ENCODE measurements at places on chromosomes 5 and 9.

DNA sequence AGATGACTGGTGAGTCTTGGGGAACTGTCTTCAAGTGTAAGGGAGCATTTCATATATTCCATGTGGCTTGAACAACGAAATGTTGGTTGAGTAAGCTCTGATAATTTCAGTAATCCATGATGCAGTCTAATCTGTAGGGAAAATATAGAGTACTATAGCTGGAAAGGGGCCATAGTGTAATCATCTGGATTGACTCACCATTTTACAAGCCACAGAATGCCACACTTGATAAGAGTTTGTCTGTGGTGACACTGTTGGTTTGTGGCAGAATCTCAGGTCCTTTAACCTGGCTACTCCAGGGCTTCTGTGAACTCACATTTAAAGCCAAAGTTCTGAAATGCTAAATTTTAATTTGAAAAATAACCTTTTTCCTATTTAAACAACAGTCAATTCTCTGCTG lies 16.3 kb upstream of the MAML1 start:
- DNase-seq = no peak

GRCh38 chr5:149038336-149039080 lies 24.4 kb downstream of the SH3TC2 start:
- no peak for DNase-seq

GRCh38 chr9:86825299-86825698 lies 122.0 kb downstream of the GAS1 start:
- DNase-seq = no peak

DNA sequence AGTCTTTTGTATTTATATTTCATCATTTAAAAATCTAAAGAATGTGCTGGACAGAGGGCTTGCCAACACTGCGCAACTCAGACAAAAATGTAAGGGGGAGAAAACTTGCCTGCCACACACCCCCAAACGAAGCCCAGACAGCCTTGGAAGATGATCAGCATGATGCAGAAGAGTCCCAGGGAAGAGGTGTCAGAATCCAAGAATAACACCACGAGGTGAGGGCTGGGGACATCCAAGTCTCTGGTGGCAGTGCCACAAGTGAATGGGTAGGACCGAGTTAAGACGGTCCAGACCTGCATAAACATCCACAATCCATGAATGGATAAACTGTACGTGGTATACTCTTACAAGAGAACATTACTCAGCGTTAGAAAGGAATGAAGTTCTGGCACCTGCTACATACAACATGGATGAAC lies 10.4 kb downstream of the EPB41L4B start:
- DNase-seq = no peak

DNA sequence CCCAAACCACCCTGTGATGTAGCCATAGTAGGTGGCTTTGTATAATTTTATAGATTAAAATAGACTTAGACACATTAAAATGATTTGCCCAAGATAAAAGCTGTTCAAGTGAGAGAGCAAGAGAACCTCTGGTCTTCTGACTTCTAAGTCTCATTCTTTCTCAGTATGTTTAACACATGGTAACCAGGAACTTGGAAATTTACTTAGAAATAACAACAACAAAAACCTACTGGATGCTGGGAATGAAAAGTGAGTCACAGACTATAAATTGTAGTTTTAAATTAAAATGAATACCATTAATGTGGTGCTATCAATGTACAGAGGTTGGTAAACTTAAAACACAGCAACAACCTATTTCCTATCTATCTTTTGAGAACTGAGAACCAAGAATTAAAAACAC lies 30.4 kb downstream of the HMGCR start:
- DNase-seq = no peak

DNA sequence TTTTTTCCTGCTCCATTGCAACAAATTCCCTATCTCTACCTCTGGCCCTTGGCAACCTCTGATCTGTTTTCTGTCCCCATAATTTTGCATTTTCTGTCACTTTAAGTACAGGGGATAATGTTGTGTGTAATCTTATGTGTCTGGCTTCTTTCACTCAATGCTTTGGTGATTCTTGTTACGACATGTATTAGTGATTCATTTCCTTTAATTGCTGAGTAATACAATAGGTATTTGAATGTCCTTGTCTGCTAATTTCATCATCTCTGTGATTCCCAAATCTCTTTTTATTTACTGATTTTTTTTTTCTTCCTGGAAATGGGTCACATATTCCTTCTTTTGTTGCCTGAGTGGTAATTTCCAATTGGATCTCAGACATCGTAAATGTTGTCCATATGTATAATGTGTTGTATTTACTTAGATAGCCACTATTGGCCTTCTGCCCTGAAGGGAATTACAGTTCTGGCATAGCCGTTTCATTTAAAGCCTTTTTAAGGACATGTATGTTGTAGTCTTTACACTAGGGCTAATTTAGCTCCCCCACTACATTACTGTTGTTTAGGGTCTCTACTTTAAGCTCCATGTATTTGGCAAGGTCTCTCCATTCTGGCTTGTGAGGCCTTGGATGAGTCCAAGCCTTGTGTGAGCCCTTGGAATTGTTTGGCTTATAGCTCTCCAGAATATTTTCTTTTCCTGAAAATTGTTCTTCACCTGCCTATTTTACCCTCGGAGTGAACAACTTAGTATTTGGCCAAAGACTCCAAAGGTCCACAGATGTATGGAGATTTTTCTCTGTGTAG lies 683.8 kb downstream of the LRRC70 start:
- DNase-seq = no peak

DNA sequence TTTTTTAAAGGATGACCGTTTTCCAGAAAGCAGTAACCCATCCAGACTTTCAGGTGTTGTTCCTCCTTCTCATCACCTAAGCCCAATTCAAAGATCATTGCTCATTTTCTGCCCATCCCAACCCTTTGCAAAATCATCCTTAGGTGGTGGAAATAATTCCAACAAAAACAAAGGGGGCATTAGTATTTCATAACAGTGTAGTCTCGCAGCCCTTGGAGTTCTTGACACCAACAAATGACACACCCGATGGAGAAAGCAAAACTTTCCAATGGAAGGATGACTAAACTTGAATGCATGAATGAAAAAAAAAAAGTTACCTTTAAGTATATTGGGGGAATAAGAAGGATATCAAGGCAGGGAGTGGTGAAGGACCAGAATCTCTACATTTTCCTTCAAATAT lies 117.0 kb downstream of the PAPPA start:
- no peak for DNase-seq

GRCh38 chr5:76836181-76836580 lies 13.6 kb upstream of the S100Z start:
- DNase-seq = no peak

- no peak for DNase-seq
Observed at GRCh38 chr5:53429706-53430105, 50.7 kb upstream of the FST start.

- no peak for DNase-seq
Observed at GRCh38 chr9:113298924-113299770, 4.0 kb downstream of the RNF183 start.

GRCh38 chr9:86731511-86732063 lies 215.7 kb downstream of the GAS1 start:
- DNase-seq = no peak

DNA sequence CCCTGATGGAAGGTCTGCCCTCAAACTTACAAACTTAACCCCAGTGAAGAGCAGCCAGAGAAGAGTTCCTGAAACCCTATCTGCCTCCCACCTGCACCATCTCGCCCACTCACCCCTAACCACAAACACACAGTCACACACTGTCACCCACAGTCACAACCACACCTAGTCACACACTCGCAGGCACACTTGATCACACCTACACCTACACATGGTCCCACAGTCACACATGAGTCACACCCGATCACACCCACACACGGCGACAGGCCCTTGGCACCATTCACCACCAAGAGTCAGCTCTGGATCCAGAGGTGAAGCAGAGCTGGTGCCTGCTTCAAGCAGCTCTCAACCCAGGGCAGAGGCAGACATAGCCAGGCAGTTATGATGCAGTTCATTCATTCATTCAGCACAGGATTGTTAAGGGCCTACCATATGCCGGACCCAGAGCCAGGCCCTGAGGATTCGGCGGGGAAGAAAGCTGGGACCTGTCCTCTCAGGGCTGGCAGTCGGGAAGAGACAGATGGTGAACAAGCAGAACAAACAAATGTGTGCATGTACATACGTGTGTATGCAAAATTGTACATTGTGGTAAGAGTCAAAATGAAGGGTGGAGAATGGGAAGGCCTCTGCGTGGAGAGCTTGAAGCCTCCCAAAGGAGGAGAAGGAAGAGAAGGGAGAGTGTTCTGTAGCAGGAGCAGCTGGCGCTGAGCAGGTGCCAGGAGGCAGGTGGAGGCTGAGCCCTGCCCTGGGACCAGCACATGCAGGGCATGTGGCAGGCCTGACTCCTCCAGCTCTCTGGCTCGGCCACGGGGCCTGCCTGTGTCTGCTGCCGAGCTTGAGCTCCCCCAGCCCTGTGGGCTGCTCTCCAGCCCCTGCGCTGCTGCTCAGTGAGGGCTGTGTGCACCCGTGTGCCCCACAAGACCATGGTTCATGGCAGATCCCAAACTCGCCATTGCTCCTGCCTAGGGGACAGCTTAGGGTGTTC lies 6.4 kb downstream of the TSPAN17 start:
- DNase-seq = no peak

- no peak for DNase-seq
Observed at GRCh38 chr5:119316906-119317305, 38.9 kb upstream of the TNFAIP8 start.

GRCh38 chr9:133792721-133793470 lies 54.7 kb upstream of the SARDH start:
- no peak for DNase-seq

- no peak for DNase-seq
Observed at GRCh38 chr5:61397238-61397637, 65.2 kb downstream of the ZSWIM6 start.

DNA sequence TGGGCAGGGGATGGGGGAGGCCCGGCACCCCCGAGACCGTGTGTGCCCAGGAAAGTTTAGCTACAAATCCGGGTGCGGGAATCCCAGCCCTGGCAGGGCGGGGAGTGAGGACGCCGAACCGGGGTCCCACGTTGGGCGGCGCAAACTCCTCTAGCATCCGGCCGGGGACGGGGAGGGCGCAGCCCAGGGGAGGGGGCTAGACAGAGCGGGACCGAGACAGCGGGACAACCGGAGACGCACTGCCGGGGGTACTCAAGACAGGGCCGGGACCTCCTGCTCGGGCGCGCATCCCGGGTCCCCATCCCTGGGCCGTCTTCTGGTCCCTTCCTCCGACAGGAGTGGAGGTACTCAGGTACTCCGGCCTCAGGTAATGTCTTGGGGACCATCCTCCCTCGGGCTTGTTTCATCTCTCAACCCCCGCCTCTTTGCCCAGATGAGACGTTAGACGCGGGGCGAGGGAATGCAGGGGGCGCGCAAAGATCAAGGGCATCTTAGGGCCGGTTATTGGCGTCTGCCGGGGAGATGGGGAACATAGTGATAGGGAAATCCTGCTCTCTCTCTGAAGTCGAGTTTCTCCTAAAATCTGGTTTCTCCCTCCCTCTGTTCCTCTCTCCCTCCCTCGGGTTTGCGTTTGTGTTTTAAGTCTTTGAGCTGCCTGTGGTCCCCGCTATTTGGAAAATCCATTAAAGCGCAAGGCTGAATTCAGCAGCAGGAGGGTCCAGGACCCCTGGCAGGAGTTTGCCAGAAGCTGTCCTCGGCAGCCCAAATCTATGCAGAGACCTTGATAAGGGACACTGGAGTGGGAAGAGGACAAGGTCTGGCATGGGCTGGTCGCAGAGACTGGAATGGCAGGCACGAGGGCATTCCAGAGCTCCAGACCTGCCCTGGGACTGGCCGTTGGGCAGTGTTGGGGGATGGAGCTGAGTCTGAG lies 815 bp downstream of the PDZD2 start:
- DNase-seq = no peak

- no peak for DNase-seq
Observed at GRCh38 chr9:34089311-34089710, 37.2 kb downstream of the DCAF12 start.

GRCh38 chr5:127290019-127290945 lies at the start of gene MEGF10:
TSS of gene MEGF10 (plus strand) at chr5:127290796. CDS start at chr5:127331309, 40,513 bp downstream.
- no peak for DNase-seq

DNA sequence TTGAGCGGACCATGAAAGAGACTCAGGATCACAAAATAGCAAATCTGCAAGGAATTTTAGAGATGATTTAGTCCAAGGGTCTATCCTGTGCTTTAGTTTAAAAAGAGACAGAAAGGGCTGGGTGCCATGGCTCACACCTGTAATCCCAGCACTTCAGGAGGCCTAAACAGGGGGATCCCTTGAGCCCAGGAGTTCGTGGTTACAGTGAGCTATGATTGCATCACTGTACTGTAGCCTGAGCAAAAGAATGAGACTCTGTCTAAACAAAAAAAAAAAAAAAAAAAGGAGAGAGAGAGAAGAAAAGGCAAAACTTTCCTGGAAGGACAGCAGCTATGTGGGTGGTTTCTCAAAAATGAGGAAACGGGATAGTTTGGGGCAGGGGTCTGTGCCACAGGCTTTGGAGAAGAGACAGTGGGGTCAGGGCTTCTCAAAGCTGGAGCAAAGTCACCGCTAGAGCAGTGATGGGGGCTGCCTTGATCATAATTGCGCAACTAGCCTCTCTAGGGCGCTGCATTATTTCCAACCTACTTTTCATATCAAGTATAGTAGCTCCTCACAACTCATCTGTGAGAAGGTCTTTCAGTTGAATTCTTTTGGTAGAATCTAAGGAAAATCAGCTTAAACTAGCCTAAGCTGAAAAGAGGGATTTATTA lies 8.5 kb upstream of the ANKH start:
- no peak for DNase-seq

DNA sequence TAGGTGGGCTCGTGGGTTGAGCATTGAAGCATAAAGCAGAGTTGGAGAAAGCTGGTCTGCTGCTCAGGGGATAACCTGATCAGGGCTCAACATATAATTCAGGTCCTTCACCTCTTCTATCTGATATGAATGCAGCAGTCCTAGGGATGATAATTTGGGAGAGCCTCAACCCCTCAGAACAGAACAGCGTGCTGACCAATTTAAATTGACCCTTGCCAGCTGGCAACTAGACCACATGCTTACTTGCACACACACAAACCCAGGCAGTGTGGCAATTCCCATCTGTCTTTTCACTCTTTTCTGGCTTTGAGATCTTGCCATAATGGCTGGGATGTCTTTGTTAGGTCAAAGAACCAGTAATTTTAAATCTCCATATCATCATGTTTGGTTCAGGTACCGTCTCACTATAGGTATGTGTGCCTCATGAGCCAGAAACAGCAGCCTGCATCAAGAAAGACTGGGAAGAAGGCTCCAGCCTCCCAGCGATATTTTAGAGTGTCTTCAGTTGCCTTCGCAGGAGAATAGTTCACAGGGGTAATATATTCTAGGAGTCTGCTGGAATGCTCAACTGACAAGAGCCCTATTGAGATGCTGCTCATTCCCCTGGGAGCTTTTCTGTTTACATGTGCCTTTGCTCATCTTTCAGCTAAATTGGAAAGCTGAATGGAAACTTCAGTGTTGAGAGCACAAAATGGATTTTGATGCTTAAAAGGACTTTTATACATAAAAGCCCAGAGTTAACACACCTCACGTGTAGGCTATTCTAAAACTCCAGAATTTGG lies 497.6 kb downstream of the RASEF start:
- DNase-seq = no peak

DNA sequence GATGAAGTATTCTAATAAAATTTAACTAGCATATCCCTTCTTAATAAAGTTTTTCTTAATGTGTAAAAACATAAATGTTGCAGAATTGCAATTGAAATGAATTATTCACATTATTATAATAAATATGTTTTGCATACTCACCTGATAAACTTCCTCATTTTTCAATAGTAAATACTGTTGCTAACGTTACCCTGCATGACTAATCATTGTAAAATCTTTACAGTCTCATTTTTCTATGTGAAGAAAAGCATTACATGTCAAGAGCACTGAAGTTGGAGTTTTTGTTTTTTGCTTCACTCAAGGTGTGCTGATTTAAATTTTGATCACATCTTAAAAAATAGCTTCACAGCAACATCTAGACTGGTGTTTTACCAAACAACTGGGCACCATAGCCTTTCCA lies 157.2 kb upstream of the CDH18 start:
- DNase-seq = no peak

- no peak for DNase-seq
Observed at GRCh38 chr9:101311758-101312420, 72.9 kb downstream of the BAAT start.

All from activated naive CD4-positive, alpha-beta T cell (primary cell).